ENCODE measurements at places on chromosomes 2 and 18.

DNA sequence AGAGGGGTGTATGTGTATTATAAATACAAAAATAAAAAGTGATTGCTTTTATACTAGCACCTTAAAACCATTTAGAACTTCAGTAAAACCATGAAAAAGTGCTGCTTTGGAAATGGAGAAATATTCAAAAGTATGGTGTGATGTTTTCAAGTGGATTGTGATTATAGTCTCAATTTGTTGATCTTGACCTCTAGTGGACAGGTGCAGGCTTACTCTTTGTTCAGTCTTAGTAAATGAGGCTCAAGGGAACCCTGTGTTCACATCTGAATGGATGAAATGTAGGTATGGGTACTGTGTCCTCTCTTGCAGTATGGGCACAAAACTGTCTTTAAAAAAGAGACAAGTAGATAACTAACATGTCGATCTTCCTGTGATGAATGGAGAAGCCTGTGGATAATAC lies 145.8 kb downstream of the MCFD2 start:
- no peak for DNase-seq
- H3K27ac ChIP-seq: no peak overlapping the region
- H3K4me1 ChIP-seq: no peaks in the 10 kb centered on the region
- H3K27me3 ChIP-seq: peaks cover 6% of the 10 kb centered on the region
- no peaks in the 10 kb centered on the region for H3K36me3 ChIP-seq

GRCh38 chr2:15200581-15200980 lies 360.6 kb downstream of the NBAS start:
- no peak overlapping the region for H3K4me3 ChIP-seq
- peaks cover 8% of the 10 kb centered on the region for H3K4me1 ChIP-seq
- no peak overlapping the region for H3K27ac ChIP-seq
- H3K27me3 ChIP-seq: no peaks in the 10 kb centered on the region
- H3K36me3 ChIP-seq: peaks cover 11% of the 10 kb centered on the region

DNA sequence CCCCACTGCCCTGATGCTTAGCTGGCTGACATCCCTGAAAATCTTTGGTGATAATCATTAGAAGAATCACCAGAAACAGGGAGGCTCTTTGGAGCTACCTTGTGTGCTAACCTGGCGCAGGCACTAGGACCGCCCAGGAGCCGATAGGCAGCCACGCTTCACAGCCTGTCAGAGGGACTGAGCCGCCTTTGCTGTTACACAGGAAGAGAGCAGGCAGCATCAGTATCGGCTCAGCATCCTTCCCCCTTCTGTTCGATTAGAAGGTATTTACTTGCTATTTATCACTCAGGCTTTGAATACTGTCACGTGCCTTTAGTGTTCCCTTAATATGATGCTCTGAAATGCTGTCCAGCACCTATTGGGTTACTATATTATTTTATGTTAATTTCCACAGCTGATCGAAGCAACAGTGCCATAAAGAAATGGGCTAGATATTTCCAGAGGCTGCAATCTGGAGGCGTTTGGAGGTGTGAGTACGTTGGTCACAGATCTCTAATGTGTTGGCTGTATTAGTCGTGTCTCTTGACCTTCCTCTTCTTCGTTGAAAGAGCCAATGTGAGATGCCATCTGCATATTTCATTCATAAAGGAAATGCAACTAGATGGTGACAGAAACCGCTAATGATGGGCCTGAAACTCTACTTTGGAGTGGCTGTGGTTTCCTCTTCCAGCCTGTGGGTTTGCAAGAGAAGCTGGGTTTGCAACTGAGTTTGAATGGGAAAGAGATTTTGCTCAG lies 110.4 kb upstream of the RAB27B start:
- H3K27me3 ChIP-seq: peaks cover 20% of the 10 kb centered on the region
- H3K4me1 ChIP-seq: peaks cover 55% of the 10 kb centered on the region
- no peaks in the 10 kb centered on the region for H3K36me3 ChIP-seq
- peak overlapping the region; percentile 49 for H3K27ac ChIP-seq

DNA sequence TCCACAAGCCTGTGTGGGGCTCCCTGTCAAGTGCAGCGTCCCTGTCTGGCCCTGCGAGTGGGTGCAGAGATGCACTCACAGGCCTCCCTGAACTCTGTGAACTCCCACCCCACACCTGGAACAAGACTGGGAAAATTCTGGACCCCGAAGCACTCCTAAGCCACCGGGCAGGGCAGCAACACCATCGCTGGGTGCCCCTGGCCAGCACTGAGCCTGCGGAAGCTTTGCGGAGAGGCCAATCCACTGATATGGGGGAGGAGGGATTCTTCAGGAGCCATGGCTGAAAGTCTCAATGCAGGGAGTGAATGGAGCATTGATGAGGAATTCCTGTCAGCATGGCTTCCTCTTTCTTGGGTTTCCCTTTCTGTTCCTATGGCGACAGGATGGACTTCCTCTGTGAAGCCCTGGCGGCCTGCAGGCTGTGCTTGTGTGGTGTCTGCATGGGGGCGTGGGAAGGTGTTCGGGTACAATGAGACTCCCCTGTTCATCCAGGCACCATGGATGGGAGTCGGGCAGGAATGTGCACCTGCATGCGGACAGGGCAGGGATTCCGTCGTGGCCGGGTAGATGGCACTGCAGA lies 15.1 kb downstream of the TRIB2 start:
- H3K4me1 ChIP-seq: peaks cover 45% of the 10 kb centered on the region
- H3K27ac ChIP-seq: no peak overlapping the region
- no peak overlapping the region for H3K4me3 ChIP-seq

GRCh38 chr18:40911582-40912254 lies 1043.3 kb upstream of the PIK3C3 start:
- H3K4me1 ChIP-seq: no peaks in the 10 kb centered on the region
- no peak overlapping the region for H3K27ac ChIP-seq
- no peak for DNase-seq
- H3K27me3 ChIP-seq: no peaks in the 10 kb centered on the region

GRCh38 chr2:150513647-150514046 lies 26.2 kb upstream of the RND3 start:
- no peak overlapping the region for H3K27ac ChIP-seq
- no peaks in the 10 kb centered on the region for H3K36me3 ChIP-seq
- DNase-seq: no peak
- no peaks in the 10 kb centered on the region for H3K27me3 ChIP-seq
- H3K4me1 ChIP-seq: no peaks in the 10 kb centered on the region
- H3K4me3 ChIP-seq: no peak overlapping the region

DNA sequence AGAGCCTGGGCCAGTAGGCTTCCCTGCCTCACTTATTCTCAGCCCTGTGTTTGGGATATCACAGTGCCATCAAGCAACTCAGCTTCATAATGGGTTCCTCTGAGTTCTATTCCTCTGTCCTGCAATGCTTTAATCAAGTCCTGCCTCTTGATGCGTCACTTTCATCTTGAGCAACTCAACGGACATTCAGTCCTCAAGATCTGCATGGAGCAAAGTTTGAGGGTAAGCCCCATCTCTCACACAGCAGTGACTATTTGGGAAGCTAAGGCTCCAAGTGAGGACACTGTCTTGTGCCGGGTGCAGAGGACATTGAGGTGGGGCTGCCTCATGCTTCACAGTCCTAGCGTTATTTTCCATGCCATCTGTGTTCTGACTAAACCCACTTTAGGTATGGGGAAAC lies 50.9 kb upstream of the PLB1 start:
- peaks cover 71% of the 10 kb centered on the region for H3K4me1 ChIP-seq
- H3K4me3 ChIP-seq: no peak overlapping the region
- no peaks in the 10 kb centered on the region for H3K27me3 ChIP-seq
- H3K27ac ChIP-seq: no peak overlapping the region
- peaks cover 5% of the 10 kb centered on the region for H3K36me3 ChIP-seq
- DNase-seq: no peak

GRCh38 chr18:46161703-46162396 lies 57.7 kb downstream of the HAUS1 start:
- peaks cover 32% of the 10 kb centered on the region for H3K4me1 ChIP-seq
- no peak overlapping the region for H3K4me3 ChIP-seq
- peaks cover 7% of the 10 kb centered on the region for H3K36me3 ChIP-seq
- no peak for DNase-seq
- no peak overlapping the region for H3K27ac ChIP-seq

Measured in activated T-helper 1 cell treated with anti-CD3 and anti-CD28 coated beads, Interleukin-12 subunit alpha, Interleukin-12 subunit beta, Interleukin-2, Interleukin-4 antibody, amounts not matched to agents 30 ng/mL and 10 ng/mL and 1 ng/mL, durations not matched to agents 14 hours and 24 hours and 36 hours (primary cell).